HT-29 (cell line): ENCODE measurements at places on chromosomes 4 and X. TPM values are rescaled to one million over a fixed set of nuclear protein-coding genes. Genes with fewer than 3 reads are reported as not detected.

DNA sequence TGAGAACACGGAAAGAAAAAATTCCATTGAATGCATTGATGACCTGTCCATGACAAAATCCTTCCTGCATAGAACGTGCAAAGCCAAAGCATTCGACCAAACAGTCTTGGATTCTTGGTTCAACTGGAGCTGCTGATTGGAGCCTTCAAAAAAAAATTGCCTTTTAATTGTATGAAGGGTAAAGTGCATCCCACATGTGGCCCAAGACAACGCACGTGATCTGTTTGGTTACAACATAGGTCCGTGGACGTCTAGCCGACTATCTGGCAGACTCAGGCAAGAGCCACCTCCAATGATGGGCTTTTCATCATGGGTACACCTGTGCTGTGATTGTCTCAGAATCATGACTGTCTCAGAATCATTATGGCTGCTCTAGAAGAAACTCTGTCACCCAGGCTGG lies 52.3 kb downstream of the SHOX start:
- no peak for DNase-seq

DNA sequence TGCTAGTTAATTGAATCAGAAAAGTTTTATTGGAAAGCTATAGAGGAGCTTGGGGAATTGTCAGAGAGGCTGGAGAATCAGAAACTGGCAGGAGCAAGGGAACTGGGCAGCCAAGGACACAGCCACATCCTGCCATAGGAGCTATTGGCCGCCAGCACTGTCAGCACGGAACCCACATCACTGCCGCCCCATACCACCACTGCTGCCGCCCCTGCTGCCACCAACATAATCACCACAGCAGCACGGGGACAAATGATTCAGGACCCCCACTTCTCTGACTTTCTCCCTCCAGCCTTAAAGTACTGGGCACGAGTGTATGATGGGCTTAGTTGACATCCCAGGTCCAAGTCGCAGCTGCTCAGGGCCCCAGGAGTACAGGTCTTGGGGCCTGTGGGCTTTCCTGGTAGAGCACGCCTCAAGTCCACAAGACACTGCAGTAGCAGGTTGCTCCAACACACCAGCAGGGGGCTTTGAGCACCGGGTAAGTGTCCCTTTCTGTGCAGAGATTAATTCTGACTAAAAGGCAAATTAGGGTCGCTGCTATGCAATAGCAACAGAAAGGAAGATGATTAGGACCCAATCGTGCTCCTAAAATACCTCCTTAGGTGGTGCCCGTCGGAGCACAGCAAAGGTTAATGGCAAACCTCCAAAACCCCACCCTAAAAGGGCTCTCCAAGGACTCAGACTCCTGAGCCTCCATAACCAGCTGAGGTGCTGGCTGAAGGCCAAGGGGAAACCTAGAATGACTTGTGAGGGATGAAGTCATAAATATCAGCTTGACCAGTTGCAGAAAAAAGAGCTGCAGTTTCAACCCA lies 6.9 kb downstream of the PJA1 start:
- DNase-seq, result peak; percentile 75

DNA sequence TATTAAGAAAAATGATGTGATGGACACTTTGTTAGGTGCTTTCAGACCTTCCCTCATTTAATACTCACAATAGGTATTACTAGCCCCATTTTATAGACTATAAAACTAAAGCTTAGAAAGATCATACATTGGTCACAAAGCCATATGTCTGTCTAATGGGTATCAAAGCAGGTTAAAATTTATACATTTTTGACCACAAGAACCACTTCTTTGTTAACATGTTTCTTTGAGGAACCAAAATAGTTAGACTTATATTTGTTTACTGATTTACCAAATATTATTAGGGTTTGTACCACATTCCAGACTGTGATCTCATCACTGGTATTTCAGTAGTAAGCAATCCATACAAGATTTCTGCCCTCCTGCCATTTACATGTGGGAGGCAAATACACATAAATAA lies 363.3 kb downstream of the NAF1 start:
- DNase-seq, result no peak

DNA sequence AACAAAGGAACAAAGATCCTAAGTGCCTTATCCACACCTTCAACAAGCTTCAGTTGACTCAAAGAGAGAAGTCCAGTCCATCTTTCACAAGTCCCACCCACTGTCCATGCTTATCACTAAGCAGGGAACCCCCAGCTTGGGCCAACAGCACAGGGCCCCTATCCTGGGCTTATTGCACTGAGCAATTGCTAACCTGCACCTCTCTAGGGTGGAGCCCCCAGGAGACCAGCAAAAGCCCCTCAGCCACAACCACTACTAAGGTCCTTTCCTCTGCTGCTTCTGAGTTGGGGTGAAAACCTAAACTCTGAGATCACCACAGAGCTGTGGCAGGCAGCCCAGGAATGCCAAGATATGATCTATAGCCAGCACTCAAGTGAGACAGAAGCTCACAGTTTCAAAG lies 96.7 kb upstream of the PBDC1 start:
- DNase-seq, result no peak

- no peak for DNase-seq
Measured at GRCh38 chr4:54332542-54332941, 103.4 kb downstream of the PDGFRA start.

DNA sequence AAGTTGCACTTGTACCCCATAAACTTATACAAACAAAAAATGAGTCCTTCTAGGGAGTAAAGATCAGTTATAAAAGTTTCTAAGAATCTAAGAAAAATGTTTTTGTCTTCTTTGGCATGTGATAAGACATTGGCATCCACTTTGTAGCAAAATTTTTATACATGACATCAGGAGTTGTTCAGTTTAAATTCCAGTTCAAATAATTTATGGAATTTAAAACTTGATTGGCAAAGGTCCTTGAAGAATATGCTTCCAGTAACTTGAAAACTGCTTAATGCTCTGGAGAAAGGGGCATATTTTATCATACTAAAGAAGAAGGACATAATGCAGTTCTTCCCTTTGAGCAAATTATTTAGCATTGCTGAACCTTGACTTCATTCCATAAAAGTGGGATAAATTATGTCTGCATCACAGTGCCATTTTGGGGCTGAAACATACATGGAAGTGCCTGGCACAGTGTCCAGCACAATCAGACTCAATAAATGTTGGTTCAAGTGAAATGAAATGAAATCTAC lies 163.3 kb upstream of the IL15 start:
- DNase-seq, result no peak

GRCh38 chrX:110000847-110001713 lies 1.8 kb upstream of the TMEM164 start:
- no peak for DNase-seq

DNA sequence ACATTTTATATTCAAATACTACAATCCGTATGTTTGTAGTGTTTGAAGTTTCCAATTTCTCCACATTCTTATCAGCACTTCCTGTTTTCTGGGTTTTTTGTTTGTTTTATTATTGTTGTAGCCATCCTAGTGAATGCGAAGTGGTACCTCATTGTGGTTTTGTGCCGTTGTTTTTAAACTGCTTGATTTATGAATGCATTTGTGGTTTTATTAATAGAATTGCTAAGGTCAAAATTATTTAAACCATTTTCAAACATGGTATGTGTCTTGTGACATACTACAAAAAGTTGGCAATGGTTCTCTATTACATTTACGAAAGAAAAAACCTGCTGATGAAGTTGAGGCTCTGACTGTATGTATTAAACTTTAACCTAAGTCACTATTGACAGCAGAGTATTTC lies 780.0 kb upstream of the MAGEB2 start:
- DNase-seq, result no peak

- no peak for DNase-seq
Measured at GRCh38 chr4:14844061-14844460, 158.2 kb upstream of the CPEB2 start.

DNA sequence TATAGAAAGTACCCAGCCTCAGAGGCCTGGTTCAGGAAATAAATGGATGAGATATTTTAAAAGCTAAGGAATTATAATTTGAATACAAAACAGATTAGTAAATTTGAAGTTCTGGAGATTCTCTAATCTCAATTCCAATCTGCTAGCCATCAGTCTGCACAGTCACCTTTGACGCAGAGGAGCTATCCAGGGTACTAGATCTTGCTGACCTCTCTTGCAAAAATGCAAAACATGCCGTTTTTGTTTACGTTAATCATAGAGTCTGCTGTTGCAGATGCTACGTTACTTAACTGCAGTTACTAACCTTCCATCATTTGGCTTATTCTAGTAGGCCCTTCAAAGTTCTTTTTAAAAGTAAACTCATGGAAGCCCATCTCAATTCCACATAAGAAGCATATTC lies 10.4 kb downstream of the CCSER1 start:
- DNase-seq, result no peak

GRCh38 chrX:17836830-17837229 lies 24.3 kb downstream of the RAI2 start:
- DNase-seq, result no peak

DNA sequence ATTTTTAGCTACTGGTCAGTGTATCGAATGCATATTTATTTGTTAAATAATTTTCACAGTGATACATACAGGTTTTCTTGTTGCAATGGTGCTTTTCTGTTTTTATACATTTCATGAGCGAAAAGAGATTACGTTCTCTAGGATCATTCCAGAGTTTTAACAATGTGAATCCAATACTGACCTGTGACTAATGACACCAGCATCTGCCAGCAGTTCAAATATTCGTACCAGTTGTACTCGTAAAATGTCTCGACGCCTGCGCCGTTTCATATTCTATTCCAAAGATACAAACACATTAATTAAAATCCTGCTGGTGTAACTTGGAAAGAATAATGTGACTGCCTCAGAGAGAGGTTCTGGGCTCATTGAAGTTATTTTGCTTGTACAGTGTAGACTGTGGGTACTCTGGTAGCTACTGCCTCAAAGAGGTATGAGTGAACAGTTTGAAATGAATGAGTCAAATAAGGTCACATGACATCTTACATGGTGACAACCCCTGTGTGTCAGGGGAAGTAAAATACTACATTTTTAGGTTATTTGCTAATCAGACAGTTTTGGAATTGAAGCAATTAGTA lies 80.7 kb downstream of the ZAR1 start:
- no peak for DNase-seq

DNA sequence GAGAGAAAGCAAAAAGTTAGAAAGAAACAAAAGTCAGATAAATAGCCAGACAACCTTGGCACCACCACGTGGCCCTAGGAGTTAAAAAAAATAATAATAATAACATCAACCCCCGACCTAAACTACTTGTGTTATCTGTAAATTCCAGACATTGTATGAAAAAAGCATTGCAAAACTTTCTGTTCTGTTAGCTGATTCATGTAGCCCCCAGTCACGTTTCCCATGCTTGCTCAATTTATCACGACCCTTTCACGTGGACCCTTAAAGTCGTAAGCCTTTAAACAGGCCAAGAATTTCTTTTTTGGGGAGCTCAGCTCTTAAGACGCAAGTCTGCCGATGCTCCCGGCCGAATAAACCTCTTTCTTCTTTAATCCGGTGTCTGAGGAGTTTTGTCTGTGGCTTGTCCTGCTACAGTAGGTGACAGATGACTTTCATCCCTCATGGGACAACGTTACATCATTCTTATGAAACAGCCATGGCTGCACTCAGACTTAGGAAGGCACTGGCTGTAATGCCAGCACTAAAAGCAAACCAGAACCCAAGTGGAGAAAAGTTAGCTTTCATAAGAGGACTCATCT lies 520 bp downstream of the ACOX3 start:
- DNase-seq, result no peak

DNA sequence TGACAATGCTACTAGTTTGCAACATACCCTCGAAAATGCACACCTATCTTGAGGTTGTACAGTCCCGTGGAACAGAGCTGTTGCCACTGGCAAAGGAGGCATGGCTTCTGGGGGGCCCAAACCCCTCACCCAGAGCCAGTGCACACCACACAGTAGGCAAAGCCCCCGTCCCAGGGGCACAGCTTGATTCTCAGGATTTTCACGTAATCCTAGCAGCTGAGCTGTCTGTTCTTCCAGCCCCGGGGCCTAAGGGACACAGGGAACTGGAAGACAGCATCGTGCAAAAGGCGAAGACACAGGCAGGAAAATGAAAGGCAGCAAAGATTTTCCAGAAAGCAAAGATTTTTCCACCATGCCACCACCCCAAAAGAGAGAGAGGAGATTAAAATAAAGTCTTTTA lies 77.2 kb downstream of the JAKMIP1 start:
- no peak for DNase-seq

- no peak for DNase-seq
Measured at GRCh38 chr4:115871596-115871995, 758.2 kb upstream of the NDST4 start.

DNA sequence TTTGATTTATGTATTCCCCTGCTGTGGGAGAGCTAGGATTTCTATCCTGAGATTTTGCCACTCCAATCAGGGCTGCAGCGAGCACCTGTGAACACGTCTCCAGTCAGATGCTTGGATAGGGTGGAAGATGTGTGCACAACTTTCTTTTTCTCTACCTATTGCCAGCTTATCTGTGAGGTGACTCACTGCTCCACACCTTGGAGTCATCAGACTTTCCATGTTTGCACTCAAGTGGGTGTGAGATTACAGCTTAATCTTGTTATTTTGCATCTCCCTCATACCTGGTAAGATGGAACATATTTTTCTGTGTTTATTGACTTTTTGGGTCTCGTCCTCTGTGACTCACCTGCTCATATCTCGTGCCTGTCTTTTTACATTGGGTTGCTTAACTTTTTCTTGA lies 32.2 kb downstream of the PSAPL1 start:
- DNase-seq, result no peak

GRCh38 chr4:3765271-3766035 lies 732 bp upstream of the ADRA2C start:
- DNase-seq, result no peak

DNA sequence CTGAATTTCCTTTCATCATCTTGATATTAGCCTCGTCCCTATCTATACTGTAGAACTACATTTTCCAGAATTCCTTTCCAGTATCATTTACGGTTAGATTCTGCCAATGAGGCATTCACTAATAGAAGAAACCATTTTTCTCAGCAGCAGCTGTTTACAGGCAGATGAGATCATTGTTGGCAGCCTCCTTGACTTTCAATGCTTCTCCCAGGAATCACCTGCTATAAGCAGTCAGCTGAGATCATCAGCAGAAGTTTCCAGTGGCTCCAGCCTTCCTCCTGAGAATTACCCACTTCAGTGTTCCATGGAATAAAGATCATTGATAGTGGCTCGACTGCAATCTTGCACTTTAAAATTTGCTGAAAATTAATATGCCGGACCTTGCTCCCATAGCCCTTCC lies 157.3 kb upstream of the TET2 start:
- no peak for DNase-seq

- no peak for DNase-seq
Measured at GRCh38 chr4:159428975-159429692, 326.3 kb downstream of the RAPGEF2 start.

- DNase-seq, result no peak
Measured at GRCh38 chrX:78066110-78066509, 37.9 kb upstream of the PGK1 start.

The PNCK gene
- total RNA-seq, result 0.99 and 1.1 TPM in 2 replicates

The GBA3 gene
- not detected in 2 replicates for total RNA-seq

The CDX4 gene
- total RNA-seq, result not detected in 2 replicates

The GIMD1 gene
- not detected in 2 replicates for total RNA-seq

The SPATA4 gene
- not detected in 2 replicates for total RNA-seq

The CT47B1 gene
- not detected in 2 replicates for total RNA-seq

The CT45A2 gene
- not detected in 2 replicates for total RNA-seq

The NPY5R gene
- not detected in 2 replicates for total RNA-seq

The SPANXB1 gene
- not detected in 2 replicates for total RNA-seq

The RTL3 gene
- not detected in 2 replicates for total RNA-seq

The VCX3A gene
- not detected in 2 replicates for total RNA-seq

The SPACA5 gene
- not detected in 2 replicates for total RNA-seq
